ENCODE measurements at places on chromosomes 1 and 21.

DNA sequence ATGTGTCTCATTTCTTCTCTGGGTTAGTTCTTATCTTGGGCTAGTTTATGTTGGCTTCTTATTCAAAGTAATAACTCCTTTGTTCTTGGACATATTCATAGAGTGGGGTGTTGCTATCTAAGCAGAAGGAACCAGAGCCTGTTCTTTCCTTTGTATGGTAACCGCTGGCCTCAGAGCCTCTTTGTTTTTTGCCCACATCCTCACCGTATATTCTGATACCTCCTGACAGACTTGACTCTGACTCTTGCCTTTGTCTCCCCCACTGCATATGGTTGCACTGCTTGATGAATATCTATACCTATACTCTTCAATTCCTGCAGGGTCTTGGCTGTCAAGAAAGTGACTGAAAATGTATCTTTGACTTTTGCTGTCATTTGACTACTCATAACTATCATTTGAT lies 10.2 kb downstream of the FLG2 start:
- DNase-seq, result no peak

DNA sequence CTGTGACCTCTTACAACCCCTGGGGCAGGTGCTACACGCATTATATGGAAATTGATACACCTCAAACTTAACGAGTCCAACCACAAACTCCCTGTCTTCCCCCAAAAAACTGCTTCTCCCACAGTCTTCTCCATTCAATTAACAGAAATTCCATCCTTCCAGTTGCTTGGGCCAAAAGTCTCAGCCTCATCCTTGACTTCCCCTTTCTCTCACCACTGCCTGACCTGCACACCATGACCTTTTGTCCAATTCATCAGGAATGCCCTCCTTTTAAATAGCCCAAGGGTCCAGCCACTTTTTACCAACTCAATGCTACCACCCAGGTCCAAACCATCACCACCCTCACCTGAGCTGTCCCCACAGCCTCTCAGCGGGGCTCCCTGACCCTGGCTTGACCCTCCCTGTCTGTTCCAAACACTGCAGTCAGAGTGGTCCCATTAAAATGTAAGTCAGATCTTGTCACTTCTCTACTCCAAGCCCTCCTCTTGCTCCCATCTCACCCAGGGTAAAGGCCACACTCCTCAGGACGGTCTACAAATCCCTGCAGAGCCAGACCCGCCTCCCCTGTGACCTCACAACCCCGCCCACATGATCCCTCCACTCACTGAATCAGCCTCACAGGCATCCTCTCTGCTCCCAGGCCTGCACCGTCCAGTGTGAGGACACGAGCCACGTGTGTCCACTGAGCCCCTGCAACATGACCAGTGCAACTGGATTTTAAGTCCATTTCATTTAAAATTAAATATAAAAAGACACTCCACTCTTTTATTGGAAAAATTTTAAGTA lies 18.5 kb downstream of the KCNN3 start:
- DNase-seq, result no peak

DNA sequence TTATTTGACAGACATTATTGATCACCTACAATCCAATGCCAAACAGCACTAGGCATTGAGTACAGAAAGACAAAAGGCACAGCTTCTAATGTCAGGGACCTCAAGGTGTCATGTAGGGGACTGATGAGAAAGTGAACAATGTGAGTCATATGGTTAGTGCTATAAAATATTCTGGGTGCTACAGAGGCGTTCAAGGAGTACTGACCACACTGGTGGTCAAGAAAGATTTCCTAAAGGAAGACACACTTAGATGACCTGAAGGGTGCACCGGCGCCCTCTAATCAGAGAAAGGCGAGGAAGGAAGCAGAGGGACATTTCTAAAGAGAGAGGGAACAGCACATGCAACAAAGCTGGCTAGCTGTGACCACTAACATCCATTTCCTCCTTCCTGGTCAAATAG lies 64.9 kb upstream of the F3 start:
- no peak for DNase-seq

GRCh38 chr1:179586107-179586823 lies 5.4 kb upstream of the TDRD5 start:
- no peak for DNase-seq

All from central memory CD4-positive, alpha-beta T cell (primary cell).